Activated CD4-positive, alpha-beta T cell treated with anti-CD3 and anti-CD28 coated beads for 4 hours (primary cell): ENCODE measurements at places on chromosomes 3 and 15.

DNA sequence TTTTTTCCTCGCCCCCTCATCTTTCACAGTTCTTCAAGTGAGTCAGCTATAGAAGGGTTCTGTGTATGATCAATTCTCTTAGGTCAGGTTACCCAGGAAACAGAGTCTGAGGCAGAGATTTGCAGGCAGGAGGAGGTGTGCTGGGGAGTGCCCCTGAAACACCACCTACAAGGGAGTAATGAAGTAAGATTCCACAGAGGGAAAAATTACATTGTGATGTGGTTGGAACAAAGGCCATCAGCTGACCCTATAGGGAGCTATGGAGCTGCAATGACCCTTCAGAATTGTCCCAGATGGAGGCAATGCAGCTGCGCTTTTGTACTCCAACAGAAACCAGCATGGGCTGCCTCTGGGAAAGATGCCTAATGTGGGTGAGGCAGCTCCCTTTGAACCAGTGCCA, 142.2 kb upstream of the CNTN3 start:
- DNase-seq: no peak

DNA sequence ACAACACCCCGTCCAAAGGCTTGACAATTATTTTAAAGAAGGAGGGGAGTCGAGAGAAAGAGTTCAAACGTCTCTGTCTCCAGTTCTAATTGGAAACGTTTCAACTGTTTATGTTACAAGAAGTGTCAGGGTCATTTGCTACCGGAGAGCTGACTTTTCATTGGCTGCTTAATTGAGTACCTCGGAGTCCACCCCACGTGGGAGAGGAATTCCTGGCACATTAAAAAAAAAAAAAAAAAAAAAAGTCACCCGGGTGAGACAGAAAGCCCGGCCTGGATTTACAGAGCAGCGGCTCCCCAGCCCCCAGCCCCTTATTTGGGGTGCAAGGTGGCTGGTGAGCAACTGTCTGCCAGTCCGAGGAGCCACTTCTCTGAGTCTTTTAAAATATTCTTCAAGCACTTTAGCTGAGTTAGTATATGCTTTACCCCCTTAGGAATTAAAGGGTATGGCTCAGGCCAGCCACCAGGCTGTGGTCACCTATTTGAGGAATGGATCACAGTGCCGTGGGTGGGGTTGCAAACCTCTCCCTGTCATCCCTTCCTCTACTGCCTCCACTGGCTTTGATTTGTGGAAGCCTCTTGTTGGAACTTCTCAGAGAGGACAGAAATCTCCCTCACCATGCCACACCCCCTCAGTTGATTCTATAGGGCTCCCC, 3.9 kb upstream of the TLE3 start:
- no peak for DNase-seq

GRCh38 chr3:123036352-123037014, 8.9 kb upstream of the SEMA5B start:
- no peak for DNase-seq

DNA sequence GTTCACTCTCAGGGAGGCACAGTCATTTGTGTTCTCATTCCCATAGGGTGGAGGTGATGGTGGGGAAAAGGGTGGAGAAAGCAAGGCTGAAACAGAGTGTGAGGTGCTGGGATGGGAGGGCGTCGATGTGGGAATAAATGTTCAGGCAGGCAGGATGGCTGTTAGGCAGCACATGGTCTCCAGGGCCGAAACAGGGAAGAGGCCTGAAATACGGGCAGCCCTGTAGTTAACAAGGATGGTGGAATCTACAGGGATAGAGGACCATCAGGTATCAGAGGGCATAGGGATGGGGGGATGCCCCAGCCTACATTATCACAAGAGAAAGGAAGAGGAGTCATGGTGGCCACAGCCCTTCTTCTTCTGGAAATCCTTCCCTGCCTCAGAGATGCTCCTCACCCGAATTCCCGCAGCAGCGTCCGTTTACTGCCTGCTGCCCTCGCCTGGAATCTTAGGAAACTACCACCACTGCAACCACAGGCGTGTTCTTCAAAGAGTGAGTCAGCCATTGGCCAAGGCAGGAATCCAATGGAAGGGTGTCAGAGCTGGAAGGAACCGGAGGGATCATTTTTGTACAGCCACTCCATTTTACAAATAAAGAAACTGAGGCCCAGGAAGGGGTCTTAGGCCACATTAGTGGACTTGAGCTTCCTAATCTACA, 49.7 kb upstream of the POMGNT2 start:
- DNase-seq: no peak

DNA sequence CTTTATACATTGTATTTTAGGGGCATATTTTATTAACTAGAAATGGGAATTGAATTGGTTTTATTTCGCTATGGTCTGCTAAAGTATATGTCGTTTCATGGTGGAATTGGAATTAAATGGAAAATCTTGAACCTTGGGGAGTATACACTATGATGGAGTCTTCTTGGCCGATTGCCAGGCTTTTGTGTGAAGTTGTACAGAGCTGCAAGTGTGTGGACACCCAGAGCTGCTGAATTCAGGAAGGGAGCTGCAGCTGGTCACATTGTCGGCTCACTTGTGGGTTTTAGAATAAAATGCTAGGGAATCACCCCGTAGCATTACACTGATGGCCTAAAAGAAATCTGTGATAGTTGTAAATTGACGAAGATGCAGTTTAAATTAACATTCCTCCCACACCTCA, 35.1 kb downstream of the USP3 start:
- DNase-seq: no peak

DNA sequence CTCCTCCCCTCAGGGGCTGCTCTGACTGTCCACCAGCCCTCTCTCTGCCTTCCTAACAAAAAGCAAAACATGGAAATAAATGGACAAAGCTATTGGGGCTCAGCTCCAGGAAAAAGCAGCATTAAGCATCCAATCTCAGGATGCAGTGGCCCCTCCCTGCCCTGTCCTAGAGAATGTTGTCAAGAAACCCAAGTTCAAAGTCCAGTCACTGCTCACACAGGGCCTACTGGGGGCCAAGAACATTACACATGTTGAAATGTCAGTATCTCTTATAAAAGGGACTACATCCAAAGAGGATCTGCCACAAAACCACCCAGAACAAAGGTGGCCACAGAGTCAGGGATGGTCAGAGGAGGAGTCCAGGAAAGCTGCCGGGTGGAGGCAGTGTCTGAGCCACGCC, 7.6 kb upstream of the GRIP2 start:
- DNase-seq: no peak

DNA sequence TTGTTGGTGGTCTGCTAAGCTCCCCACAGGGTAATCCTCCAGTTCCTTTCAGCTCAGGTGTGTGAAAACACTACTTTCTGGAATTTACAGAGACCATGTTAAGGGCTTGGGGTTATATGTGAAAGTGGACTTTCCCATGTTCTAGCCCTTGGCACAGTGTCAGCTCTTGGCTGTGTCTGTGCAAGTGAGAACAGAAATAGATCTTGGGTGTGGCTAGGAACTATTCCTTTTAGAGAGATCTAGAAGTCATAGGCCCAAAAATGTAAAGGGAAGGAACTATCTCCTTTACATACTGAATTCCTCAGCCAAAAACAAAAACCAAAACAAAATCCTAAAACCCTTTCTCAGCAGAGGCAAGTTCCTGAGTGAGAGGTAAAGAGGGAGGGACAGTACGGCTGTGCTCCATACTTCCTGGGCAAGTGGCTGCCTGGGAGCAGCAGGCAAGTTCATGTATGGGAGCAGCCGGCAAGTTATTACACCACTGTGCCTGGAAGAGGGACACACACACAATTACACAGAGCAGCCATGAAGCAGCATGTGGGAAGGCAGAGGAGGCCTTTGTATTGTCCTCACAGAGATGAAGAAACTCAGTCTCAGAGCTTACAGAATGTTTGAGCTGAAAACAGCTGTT, 19.9 kb upstream of the C3orf62 start:
- no peak for DNase-seq
